ENCODE measurements at places on chromosomes 4 and X. TPM values are rescaled to one million over a fixed set of nuclear protein-coding genes. Genes with fewer than 3 reads are reported as not detected.

GATA1 gene
- 0.22 TPM for total RNA-seq

NLRP2B gene
- total RNA-seq = not detected

ERAS gene
- 0.31 TPM for total RNA-seq

NSG1 gene
- 3.2 TPM for total RNA-seq

TMEM154 gene
- 22.0 TPM for total RNA-seq

PLP1 gene
- total RNA-seq = not detected

TMEM31 gene
- total RNA-seq = not detected

JAKMIP1 gene
- total RNA-seq = 9.0 TPM

CFAP47 gene
- not detected for total RNA-seq

DUSP21 gene
- not detected for total RNA-seq

PDLIM3 gene
- total RNA-seq = 7.4 TPM

- no peak for DNase-seq
These were observed 121.9 kb downstream of the PALLD start for GRCh38 chr4:168618577-168619265.

GRCh38 chrX:132652871-132653270 is 164.0 kb upstream of the MBNL3 start:
- DNase-seq = no peak

GRCh38 chr4:42708625-42709024 is 51.7 kb upstream of the ATP8A1 start:
- no peak for DNase-seq

DNA sequence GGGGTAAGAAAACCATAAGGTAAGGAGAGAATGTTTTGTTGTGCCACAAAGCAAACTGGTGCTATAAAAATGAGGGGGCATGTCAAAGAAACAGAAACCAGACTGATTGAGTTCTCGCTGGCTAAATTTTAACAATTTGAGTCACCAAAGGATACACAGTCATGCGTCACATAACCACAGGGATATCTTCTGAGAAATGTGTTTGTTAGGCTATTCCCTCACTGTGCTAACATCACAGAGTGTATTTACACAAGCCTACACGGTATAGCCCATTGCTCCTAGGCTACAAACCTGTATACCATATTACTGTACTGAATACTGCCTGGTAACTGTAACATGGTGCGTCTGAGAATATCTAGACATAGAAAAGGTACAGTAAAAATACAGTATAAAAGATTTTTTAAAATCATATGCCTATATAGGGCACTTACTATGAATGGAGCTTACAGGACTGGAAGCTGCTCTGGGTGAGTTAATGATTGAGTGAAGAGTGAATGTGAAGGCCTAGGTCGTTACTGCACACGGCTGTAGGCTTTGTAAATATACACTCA is 50.1 kb downstream of the FBXW7 start:
- peak; percentile 57 for DNase-seq

GRCh38 chr4:87949961-87950360 is 25.6 kb upstream of the SPP1 start:
- DNase-seq = no peak

DNA sequence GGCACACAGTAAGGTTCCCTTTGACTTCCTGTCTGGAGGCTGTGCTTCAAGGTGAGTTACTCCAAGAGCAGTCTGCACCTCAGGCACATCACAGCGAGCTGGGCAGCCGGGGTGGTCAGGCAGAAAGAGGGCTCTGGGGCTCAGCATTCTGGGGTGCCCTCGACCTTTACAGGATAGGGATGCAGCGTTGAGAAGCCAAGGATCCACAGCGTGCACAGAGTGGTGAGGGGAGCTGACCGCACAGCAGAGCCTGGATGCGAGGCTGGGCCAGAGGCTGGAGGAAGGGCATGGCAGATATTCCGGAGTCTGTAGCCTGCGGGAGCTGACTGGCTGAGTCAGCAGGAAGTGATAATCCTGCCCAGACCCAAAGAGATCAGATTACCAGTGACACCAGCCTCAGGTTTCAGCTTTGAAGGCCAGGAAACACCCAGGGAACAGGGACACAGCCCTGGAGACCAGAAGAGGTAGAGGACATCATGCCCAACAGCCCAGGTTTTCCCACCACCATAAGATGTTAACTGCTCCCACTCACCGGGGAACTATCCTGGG is 38.4 kb upstream of the PDLIM3 start:
- no peak for DNase-seq

DNA sequence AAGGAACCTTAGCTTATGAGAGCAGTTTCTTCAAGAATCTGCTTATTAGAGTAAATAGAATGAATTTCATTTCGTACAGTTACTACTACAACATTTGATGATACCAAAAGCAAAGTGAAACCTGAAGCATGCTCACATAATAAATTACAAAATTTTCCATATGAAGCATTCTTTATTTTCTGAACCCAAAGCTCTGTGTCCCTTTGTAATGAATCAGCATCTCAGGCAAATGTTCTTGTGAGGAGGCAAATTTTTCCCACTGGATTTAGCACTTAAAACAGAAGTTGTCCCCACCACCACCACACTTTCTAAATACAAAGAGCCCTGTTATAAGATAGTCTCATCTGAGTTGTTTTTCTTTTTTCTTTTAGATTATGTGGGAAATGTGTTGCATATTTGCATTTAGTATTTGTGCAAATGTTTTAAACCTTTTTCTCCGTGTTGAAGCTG is 70.7 kb upstream of the NFKB1 start:
- DNase-seq = no peak

DNA sequence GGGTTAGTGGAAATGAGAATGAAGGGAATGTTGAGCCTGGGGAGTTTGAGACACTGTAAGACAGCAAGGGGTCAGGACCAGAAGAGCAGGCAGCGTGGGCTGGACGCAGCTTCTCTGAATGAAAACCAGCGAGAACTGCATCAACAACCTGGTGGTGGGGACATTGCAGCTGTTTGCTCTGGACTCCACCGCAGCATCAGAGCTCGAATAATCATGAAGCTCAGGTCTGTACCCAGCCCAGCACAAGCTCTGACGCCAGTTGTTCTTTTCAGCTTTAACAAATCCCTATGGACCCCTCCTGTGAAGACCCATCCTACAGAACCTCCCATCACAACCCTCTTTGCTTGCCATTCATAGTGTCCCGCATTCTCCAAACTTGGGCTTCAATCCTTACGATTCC is 106.8 kb upstream of the PNPLA4 start:
- DNase-seq = no peak

- no peak for DNase-seq
These were observed 693 bp downstream of the OCIAD1 start for GRCh38 chr4:48831532-48832030.

DNA sequence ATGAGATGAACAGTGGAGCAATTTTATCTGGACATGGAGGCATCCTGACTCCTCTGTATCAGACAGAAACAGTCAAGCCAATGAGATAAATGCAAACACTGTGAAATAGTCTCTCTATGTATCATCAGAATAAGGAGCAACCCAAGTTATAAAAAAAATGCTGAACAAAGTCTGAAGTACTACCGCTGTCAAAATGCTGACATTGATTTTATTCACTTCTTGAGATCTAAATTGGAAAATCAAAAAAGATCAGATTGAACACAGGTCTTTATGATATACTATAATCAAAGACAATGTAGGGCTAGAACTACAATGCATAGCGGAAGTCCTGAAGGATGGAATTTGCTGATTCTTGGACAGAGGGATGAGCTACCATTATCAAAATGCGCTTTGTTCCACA is 76.1 kb downstream of the FTHL17 start:
- DNase-seq = no peak

GRCh38 chr4:15339737-15340136 is 88.1 kb upstream of the C1QTNF7 start:
- no peak for DNase-seq

GRCh38 chrX:43743100-43743822 is 87.2 kb downstream of the MAOA start:
- DNase-seq = no peak

GRCh38 chr4:18512718-18513117 is 491.2 kb upstream of the LCORL start:
- no peak for DNase-seq

GRCh38 chr4:27844376-27844775 is 983.7 kb downstream of the STIM2 start:
- DNase-seq = no peak

DNA sequence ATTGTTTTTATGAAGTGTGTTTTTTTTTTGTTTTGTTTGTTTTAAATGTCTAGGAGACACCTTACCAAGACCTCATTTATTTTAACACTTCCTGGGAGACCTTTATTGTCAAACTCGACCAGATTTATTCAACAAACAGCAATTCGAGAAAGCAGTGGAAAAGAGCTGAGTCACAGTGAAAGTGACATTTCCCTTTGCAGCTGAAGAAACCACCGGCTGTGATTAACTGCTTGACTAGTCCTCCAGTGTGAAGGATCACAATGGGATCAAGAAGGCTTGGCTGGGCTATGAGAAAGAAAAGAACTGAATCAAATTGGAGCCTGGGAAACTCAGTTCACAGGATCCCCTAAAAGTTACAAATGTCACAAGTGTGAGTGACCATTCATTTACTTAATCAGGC is 11.9 kb upstream of the ADH7 start:
- peak; percentile 7 for DNase-seq

DNA sequence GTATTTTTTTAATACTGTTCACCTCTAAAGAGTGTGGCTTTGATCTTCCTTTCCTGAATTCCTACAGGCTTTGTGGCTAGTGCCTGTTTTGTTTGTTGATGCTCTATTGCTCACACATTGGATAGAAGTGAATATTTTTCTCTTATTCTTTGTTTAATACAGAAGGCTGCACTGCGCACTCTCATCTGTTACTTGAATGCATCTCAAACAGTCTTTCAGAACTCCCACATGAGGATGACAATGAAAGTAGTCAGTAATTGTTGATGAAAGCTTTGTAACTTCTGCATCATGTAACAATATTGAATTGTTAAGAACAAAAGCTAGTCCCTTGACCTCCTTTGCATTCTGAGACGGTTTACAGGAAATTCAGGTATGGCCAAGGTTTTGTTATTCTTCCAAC is 29.1 kb upstream of the GALNT7 start:
- no peak for DNase-seq

- DNase-seq = no peak
These were observed 14.7 kb downstream of the WDR44 start for GRCh38 chrX:118360429-118361125.

GRCh38 chrX:100584611-100585010 is at the start of gene TNMD:
TNMD (plus strand) TSS chrX:100584936; CDS start chrX:100585019, 83 bp downstream.
- no peak for DNase-seq

DNA sequence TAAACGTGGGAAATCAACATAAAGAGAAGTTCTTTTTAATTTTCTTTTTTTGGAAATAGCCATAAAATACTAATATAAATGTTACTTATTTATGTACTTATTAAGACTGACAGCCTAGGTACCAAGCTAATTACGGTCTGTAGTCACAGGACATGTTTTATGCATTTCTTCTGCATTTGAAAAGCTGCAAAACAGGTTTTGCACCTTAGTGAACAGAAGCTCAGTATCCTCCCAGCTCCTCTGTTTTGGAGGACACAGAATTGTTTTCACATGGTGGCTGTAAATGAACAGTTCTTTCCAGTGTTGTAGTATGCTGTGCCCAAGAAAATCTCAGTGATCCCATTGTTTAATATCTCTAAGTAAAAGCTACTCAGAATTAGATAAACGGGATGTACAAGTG is 1788.0 kb upstream of the TENM3 start:
- DNase-seq = no peak
